ENCODE measurements at places on chromosomes 4 and X.

DNA sequence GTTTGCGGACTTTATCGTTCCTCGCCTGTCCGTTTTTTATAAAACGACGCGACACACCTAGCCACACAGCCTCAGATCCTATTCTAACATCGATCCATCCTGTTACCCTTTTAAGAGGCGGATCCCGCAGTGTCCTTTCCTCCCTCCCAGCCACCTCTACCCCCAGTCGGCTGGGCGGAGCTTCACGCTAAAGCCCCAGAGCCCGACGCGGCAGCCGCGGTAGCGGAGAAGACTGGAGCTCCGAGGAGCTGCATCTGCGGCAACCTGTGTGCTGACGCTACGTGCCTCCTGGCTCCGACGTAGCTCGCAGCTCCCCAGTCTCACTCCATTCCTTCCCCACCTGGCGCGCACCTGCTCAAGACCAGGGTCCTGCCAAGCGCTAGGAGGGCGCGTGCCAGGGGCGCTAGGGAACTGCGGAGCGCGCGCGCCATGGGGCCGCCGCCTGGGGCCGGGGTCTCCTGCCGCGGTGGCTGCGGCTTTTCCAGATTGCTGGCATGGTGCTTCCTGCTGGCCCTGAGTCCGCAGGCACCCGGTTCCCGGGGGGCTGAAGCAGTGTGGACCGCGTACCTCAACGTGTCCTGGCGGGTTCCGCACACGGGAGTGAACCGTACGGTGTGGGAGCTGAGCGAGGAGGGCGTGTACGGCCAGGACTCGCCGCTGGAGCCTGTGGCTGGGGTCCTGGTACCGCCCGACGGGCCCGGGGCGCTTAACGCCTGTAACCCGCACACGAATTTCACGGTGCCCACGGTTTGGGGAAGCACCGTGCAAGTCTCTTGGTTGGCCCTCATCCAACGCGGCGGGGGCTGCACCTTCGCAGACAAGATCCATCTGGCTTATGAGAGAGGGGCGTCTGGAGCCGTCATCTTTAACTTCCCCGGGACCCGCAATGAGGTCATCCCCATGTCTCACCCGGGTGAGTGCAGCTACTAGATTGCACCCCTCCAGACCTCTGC lies at the start of gene RNF128:
Gene RNF128 (plus strand): TSS at position 217 of the 953 bp plus-strand sequence. CDS start 213 bp downstream, at position 430.
- DNase-seq: no peak

DNA sequence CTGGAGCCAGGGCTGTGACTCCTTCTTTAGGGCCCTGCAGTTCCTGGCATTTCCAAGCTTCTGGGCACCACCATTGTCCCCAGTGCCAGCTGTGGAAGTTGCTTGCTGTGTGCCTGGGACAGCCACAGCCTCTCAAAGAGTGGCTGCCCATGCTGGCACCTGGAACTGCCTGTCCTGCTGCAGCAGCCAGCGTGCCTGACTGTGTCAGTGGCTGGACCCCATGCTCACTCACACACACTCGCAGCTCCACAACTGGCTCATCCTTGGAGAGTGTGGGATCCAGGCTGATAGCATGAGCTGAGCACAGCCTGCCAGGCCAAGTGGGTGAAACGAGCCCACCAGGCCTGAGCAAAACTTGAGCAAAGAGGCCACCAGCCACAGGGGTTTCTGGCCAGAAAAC lies 1107.6 kb downstream of the C4orf33 start:
- DNase-seq: no peak

DNA sequence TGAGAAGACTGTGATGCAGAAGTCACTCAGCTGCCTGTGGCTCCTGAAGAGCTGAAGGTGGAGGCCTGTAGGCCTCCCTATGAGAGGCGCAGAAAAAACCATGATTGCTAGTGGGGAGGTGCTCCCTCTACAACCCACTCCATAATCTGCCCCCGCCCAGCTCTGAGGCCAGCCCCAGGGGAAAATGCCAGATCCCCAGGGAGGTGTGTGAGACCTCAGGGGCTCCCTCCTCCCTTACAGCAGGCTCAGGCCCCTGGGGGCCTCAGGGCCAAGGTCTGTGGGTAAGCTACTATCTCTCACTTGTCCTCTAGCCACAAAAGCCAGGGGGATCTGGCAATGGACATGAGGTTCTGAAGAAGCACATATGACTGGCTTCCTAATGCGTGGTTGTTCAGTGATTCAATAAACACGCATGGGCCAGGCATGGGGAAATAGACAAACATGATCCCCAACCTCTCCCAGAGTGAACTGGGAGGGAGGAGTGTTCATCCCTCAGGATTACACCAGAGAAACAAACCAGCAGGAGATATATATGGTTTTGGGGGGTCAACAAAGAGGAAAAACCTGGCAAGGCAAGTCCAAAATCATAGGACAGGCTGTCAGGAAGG lies 51.0 kb upstream of the MTM1 start:
- no peak for DNase-seq

DNA sequence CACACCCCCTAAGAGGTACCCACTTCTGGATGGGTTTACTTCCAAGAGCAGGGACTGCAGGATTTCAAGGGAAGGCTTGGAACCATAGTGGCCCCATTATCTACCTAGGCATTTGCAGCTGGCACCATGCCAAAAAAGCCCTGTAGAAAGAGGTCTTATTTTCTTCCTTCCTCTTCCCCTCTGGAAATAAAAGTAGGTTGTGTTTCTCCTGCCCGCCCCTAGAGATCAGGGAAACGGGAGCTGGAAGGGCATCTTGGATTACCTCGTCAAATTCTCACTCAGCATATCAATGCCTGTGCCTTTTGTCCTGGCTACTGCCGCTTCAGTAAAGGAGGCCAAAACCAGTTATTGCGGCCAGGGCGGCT lies 1.6 kb downstream of the SCD5 start:
- DNase-seq: no peak

- no peak for DNase-seq
Observed at GRCh38 chr4:55258152-55258865, 87.7 kb upstream of the SRD5A3 start.

Measured in activated CD8-positive, alpha-beta memory T cell treated with anti-CD3 and anti-CD28 coated beads for 1 hour (primary cell).